ENCODE measurements at places on chromosomes 16 and 17.

DNA sequence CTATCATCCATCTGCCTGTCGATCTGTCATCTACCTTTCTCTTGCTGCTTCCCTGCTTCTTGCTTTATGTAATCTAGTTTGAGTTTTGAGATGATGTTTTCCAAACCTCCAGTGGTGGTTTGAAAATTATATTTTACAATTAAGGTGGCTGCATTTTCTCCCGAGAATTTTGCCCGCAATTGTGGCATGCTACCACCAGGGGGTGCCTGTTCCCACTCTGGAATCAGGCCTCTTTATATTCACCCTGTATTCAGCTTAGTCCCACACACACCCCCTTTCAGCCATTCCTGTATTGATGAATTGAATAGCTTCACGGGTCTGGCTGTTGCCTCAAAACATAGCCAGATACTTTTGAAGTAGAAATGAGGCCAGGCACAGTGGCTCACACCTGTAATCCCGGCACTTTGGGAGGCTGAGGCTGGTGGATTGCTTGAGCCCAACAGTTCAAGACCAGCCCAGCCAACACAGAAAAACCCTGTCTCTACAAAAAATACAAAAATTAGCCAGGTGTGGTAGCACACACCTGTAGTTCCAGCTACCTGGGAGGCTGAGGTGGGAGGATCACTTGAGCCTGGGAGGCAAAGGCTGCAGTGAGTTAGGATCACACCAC lies 3.2 kb downstream of the PRSS22 start:
- no peak for DNase-seq

DNA sequence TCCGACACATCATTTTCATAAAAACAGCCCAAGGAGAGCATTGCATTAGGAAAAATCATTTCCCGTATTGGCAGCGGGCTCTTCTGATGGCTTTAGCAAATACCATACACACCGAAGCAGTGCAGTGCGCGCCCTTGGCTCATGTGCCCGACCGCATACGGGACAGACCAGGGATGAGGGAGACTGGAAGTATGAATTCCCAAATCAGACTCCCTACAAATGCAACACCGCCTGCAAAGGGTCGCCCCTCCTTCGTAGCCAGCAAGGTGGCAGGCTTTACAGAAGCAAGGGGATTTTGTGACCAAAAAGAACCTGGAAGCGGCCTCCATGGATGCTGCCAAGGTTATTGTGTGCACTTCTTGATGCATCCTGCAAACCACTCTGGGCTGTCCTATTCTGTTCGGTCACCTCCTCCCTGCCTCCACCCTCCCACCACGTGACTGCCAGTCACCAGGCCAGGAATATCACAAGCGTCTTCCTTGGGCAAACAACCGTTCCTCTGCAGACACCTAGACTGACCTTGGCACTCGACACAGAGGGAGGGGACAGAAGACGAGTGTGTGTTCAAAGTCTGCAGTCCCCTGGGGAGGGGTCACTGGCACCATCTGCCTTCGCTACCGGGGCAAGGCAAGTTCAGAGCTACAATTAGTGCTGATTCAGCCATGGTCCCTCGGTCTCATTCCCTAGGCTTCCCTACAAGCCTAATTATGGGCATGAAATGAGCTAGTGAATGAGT lies 460.4 kb downstream of the SLC39A11 start:
- no peak for DNase-seq

DNA sequence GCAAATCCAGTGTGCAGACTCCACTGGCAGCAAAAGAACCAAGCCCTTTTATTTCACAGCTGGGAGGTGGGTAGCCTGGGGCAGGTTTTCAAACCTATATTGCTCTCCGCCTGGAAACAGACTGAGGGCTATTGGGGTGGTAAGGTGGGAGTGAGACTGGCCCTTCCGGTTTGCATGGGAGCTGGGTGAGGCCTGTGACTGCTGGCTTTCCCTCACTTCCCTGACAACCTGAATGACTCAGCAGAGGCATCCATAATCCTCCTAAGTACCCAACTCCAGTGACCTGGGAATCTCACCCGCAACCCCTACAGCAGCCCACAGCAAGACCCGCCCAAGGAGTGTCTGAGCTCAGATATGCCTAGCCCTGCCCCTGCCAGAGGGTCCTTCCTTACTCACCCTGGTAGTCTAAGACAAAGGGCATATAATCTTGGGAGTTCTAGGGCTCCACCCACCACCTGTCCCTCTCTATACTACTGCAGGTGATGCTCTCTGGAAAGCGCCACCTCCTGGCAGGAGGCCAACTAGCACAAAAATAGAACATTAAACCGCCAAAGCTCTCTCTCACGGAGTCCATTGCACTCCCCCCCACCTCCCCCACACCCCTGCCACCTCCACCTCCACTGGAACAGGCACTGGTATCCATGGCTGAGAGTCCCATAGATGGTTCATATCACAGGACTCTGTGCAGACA lies 602.0 kb upstream of the C16orf82 start:
- DNase-seq, result no peak

DNA sequence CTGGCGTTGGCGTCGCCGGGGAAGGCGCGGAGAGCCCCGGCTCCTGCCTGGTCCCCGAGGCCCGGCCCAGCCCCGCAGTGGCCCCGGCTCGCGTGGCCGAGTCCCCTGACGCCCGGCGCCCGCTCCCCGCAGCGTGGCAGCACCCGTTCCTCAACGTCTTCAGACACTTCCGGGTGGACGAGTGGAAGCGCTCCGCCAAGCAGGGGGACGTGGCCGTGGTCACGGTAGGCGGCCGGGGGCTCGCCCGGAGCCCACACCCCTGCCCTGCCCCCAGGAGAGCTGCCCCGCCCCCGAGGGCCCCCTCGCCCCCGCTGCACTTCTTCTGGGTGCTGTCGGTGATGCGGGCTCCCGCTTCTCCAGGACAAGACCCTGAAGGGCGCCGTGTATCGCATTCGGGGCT lies 466 bp downstream of the WDR90 start:
- DNase-seq, result no peak

DNA sequence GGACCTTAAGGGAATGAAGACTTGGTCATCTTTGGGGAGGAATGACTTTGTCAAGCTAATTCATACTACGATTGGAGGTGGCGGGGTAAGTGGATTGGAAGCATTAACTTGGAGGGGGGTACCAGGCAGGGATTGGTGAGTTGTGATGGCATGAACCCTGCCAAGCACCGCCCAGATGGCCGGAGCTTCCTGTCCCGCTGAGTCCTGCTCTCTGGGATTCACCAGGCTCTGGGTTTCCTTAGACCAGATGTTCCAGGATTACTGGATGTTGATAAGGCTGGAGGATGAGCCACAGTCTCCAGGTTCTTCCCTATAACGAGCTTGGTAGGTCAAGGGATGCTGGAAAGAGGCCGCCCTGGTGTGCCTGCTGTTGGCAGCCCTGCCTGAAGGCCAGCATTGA lies 154.9 kb downstream of the SDK2 start:
- DNase-seq, result no peak

DNA sequence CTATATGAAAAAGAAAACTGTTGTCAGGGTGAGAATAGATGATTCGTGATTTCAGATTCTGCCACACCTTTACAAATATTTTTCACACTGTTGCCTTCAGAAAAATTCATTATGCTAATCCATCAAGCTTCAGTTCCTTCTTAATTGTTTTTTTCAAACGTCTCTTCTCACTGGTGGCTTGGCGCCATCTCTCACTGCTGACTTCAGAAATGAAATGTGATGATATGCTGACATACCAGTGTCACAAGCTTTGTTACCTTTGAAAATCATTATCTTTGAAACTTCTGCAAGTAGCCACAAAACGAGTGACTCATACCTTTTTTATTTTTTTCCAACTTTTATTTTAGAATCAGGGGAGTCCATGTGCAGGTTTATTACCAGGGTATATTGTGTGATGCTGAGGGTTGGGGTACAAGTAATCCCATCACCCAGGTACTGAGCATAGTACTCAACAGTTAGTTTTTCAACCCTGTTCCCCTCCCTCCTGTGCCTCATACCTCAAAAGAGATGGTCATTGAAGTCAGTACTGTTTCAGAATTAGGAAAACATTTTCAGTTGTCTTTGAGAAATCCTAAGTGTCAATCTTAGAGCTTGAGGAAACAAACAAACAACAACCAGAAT lies 14.0 kb upstream of the KRT222 start:
- DNase-seq, result no peak

DNA sequence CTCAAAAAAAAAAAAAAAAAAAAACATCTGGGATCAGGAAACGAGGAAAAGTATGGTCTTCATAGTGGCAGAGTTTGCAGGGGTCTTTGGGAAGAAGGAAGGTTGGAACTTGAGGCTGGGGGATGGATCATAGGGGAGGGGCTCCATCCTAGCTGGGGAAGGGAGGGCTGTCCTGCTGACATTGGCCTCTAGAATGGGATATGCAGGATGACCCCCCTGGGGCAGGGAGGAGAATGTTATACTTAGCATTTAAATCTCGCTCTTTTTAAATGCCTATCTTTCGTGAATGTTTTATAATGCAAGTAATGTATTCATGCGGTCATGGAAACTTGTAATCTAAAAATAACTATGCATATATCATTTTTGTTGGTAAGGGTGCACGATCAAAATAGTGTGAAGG lies 33.2 kb downstream of the TMEM235 start:
- DNase-seq, result no peak

GRCh38 chr16:1915732-1916639 lies 2.2 kb downstream of the HS3ST6 start:
- DNase-seq, result no peak

DNA sequence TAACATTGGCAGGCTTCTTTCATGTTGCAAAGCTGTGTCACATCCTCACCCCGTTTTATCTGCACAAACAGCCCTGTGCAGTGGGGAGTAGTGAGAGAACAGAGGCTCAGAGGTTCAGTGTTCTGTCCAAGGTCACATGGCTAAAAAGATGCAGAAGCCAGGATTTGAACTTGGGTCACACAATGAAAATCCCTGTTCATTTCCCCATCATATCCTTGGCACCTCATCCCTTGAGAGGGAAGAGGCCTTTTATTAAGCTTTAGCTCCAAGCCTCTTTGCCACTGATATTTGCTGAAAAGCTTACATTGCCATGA lies 106.6 kb downstream of the AMFR start:
- DNase-seq, result no peak

GRCh38 chr16:19735074-19735867 lies 17.2 kb downstream of the IQCK start:
- DNase-seq, result no peak

- no peak for DNase-seq
Measured at GRCh38 chr17:74951065-74951464, 15.4 kb downstream of the OTOP3 start.

- DNase-seq, result no peak
Measured at GRCh38 chr17:16329519-16330271, 23.6 kb downstream of the CENPV start.
